HTR-8/SVneo (cell line): ENCODE measurements at places on chromosomes 7 and 10.
A peak's percentile ranks its signal among the peaks of the same experiment; 100 is the strongest.

- DNase-seq: no peak
Measured at GRCh38 chr7:47149208-47149839, 432.6 kb downstream of the TNS3 start.

- DNase-seq: no peak
Measured at GRCh38 chr10:50882540-50882983, 2.9 kb downstream of the A1CF start.

DNA sequence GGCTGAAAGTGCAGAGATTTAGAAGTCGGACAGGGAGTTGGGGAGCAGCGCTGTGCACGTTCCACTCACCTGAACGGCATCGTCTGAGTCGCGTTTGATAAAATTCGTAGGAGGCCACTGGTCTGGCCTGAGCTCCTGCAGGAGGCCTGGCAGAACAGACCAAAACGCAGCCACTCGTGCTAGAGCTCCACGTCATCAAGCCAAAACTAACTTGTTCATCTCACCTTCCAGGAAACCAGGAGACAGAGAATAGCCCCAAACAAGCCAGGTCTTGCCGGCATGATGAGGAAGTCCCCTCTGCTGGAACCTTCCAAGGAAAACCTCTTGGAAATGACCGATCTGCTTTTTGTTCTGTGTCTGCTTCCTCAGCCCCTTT lies 43.4 kb upstream of the DNAJB6 start:
- DNase-seq: no peak

- DNase-seq: no peak
Measured at GRCh38 chr10:17472481-17473227, 18.3 kb upstream of the ST8SIA6 start.

DNA sequence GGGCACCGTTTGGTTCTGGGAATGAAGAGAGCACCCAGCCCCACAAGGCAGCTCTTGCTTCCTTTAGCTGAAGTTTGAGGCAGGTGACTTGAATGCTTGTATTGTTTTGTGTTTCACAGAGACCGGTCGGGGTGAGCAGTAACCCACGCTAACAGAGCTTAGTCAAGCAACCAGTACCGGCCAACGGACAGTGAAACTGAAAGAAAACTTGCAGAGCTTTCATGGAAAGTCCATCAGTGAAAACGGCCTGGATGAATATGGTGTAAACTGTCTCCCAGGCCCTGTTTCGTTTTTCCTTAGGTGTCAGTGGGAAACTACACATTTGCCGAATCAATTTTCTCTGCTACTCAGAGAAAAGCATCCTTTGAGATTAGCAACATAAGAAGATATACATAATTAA lies 101.1 kb downstream of the LYZL1 start:
- DNase-seq: no peak

DNA sequence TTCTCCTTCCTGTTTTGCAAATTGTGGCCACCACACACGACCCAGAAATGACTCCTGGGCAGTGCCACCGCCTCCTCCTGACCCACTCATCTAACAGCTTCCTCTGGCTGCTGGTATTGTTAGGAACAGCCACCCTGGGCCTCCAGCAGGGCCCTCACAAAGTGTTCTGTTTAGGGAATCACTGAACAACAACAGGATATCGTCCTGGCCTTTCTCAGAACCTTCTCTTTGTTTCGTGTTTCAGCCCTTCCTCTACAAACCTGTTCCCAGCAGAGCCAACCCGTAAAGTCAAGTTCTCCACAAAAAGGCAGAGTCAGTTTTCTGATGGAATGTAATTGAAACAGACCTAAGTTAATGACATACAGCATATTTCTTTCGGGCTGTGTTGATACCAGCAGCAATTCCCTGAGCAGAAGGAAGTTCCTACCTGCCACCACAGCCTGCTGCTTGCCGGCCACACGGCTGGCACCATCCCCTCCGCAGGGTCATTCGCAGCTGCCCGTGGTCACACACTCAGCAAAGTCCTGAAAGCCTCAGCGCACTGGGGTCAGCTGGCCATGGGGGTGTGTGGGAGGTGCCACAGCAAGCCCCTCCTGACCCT lies 91.7 kb upstream of the PITRM1 start:
- DNase-seq: no peak

- peak; percentile 28 for DNase-seq
Measured at GRCh38 chr7:158740013-158740656, 35.5 kb upstream of the NCAPG2 start.

GRCh38 chr7:910441-910861 lies 34.1 kb downstream of the GET4 start:
- no peak for DNase-seq

DNA sequence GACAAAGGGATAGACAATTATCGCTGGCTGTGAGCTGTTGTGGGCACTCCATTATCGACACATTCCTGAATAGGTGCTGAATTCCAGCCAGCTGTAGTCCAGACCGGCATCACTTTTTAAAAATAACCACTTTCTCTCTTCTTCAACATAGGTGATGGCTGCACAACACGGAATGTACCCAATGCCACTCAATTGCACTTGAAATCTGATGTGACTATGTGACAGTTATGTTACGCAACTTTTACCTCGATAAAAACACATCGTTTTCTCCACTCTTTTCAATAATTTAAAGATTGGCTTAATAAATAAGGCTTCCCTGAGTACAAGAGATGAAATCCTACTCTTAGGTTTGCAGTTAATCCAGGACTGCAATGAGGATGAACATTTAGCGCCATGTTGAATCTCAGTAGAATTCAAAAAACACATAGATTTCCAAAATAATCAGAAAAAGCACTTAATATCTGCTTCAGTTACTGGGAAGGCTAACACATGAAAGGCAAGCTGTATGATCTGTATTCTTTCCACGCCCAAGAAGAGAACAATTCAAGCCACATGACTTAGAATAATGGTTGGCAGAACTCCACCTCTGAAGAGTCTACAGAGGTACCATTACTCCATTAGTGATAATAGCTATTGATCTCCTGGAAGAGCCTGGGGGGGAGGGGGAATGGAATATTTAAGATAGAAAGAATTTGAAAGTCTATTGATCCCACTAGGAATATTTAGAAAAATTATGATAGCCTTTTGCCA lies 3.6 kb downstream of the YWHAG start:
- no peak for DNase-seq

- no peak for DNase-seq
Measured at GRCh38 chr10:16787361-16787791, 29.8 kb downstream of the RSU1 start.

DNA sequence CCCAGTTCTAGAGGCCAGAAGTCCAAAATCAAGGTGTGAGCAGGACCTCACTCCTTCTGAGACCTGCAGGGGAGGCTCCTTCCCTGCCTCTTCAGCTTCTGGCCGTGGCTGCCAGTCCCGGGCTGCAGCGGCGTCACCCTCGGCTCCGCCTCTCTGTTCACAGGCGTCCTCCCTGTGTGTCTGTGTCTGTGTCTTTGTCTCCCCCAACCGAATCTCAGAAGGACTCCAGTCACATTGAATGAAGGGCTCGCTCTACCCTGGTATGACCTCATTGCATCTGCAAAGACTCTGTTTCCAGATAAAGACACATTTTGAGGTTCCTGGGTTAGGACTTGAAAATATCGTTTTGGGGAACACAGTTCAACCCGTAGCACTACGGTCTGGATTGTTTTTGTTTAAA lies 33.1 kb upstream of the GALNT11 start:
- no peak for DNase-seq

DNA sequence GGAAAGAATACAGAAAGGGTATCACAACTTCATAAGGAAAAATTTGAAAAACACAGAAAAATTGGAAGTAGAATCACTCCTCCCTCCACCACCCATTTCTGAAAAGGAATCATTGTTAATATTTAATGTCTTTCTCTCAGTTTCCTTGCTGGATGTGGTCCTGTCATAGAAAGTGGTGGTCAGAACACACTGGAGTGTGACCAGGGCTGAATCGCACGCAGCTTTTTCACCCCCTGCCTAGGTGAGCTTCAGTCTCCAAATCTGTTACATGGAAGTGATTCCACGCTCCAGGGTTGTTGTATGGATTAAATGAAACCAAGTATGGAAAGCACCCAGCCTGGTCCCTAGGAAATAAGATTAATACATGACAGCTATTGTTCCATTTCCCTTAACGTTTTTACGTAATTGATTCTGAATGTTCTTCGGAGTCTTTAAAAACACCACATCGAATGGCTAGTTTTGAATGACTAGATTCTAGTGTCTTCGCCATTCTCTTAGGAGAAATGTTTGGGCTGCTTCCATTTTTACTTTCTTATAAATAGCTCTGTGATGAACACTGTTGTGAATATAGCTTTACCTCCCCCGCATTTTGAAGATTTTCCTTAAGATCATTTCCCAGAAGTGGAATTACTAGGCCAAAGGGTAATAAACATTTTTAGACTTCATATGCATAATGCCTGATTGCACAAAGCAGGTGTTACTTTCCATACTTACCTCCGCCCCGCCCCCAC lies 10.9 kb upstream of the DUSP5 start:
- DNase-seq: no peak

- DNase-seq: no peak
Measured at GRCh38 chr10:128128582-128128981, 2.4 kb upstream of the MKI67 start.

DNA sequence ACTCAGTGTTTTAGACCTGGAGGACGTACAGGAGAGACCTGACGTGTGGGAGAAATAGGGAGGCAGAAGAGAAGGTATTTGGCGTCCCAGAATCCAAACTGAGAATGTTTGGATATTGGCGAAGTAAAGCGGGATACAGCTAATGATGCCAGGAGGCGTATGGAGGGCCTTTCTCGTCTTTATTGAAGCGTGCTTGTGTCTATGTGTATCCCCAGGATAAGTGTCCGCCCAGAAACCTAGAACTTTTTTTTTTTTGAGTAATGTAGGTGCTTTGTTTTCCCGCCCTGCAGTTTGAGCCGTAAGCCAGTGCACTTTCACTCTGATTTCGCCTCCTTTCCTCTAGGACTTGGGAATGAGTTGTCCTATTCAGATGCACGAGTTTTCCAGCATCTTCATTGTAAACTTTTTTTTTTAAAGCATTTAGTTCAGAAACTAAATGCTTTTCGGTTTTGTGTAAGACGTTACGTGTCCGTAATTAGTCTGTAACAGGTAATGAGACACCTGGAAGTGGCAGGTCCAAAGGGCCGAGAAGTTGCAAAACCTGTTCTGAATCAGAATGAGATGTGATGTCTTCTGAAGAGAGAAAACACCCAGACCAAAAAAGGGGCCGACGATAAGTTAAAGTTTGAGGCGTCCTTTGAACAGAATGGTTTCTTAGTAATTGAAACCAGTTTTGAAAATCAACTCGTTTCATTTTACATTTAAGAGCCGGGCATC lies 746 bp downstream of the ARL5B start:
- no peak for DNase-seq

GRCh38 chr10:98419469-98420261 lies 4.7 kb upstream of the PYROXD2 start:
- no peak for DNase-seq

DNA sequence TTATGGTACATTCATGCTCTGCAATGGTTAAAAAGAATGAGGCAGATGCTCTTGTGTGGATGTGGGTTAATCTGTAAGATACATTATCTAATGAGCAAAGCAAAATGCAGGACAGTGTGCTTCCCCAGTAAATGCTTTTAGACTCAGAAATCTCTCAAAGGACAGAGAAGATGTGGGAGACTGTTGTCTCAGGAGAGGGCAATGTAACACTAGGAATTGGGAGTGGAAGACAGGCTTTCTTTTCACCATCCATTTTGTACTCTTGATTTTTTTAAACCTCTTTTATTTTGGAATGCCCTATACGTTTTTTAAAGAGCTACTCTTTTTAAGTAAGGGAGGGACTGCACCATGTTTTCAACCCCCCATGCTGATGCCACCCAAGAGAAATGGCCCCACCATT lies 77.5 kb upstream of the ADAM12 start:
- DNase-seq: no peak

GRCh38 chr7:15462721-15463389 lies 99.0 kb downstream of the AGMO start:
- no peak for DNase-seq

- peak; percentile 8 for DNase-seq
Measured at GRCh38 chr7:49852619-49853462, 79.4 kb downstream of the VWC2 start.

- DNase-seq: no peak
Measured at GRCh38 chr7:33143996-33144718, 14.8 kb downstream of the BBS9 start.

DNA sequence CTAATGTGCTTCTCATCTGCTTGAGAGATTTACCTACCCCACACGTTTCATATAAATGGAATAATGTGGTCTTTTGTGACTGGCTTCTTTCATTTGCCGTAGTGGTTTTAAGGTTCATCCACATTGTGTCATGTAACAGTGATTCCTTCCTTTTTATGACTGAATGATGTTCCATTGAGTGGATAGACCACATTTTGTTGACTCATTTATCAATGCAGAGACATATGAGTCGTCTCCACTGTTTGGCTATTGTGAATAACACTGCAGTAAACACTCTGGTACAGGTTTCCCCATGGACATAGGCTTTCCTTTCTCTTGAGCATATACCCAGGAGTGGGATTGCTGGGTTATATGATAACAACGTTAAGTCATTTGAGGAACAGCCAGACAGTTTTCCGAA lies 2.0 kb upstream of the AOC1 start:
- DNase-seq: no peak
